ENCODE measurements at places on chromosomes 16 and 17.

- no peak for DNase-seq
Measured at GRCh38 chr17:57195785-57196460, 60.4 kb upstream of the MSI2 start.

DNA sequence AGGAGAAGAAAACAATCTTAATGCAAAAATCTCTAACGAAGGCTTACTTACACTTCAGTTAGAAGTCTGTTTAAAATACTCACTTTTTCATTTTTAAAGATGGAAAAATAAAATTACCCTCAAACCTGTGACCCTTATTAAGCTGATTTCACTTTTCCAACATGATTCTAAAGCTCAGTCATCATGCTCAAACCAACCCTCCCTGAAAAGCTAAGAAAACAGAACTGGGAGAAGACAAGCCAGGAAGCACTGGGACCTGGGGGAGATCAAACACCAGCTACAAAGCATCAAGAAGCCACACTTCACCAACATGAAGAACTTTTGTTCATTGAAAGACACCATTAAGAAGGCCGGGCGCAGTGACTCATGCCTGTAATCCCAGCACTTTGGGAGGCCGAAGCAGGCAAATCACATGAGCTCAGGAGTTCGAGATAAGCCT, 88.8 kb downstream of the LITAF start:
- DNase-seq = no peak

DNA sequence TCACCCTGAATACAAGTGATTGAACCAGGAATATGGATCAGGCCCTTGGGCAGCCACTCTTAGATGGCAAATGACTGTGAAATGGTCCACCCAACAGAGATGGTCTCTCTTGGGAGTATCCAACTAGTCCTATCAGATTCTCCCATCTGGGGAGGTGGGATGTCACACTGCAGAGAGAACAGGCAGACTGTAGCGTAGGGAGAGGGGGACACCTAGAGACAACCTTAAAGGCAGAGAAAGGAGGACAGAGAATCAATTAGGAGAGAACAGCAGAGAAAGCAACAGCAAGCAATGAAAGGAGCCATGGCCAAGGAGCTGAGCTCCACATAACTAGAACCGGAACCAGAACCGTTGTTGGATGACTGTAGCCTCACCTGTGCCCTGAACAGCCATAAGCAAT, 37.2 kb downstream of the IQCK start:
- DNase-seq = no peak

- DNase-seq = peak; percentile 34
Measured at GRCh38 chr17:47978324-47978723, 7.4 kb downstream of the CDK5RAP3 start.

DNA sequence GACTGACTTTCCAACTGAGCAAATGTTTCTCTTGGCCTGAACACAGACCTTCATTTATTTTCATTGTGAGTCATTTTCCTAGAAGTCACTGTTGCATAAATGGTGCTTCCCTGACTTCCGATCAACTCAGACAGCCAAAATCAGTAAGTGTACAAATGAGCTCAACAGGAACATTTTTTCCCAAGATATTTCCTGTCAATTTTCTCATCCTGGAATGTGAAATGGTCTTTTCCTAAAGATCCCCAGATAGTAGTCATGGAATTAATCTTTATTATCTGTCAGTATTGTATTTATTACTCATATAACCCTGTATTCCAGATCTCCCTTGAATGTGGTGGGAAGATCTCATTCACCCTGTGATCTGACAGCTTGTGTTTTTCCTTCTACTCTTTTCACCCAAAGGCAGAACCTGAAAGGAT, 360.3 kb upstream of the KIF2B start:
- DNase-seq = no peak

- no peak for DNase-seq
Measured at GRCh38 chr16:89268987-89269735, 51.7 kb downstream of the ZNF778 start.

- no peak for DNase-seq
Measured at GRCh38 chr16:87675111-87675719, 72.9 kb downstream of the JPH3 start.

- no peak for DNase-seq
Measured at GRCh38 chr16:2256531-2257140, 5.2 kb upstream of the ECI1 start.

- DNase-seq = no peak
Measured at GRCh38 chr17:38687286-38687685, 12.5 kb upstream of the EPOP start.

DNA sequence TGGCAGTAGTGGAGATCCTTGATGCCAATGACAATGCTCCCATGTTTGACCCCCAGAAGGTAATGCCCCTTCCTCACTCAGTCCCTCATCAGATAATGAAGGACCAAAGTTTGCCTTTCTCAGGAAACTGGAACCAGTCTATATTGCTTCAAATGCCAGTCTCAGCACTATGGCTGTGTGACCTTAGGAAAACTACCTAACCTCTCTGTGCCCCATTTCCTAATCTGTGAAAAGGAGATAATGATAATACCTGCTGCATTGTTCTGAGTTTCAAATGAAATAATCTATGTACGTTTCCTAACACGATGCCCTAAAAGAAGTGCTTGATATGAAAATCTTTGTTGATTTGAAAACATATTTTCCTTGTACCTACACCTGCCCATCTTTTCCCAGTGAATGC, 35.9 kb downstream of the CDH3 start:
- DNase-seq = no peak

- no peak for DNase-seq
Measured at GRCh38 chr17:63941751-63942150, 9.6 kb upstream of the CD79B start.

GRCh38 chr17:81050645-81051625, 16.0 kb downstream of the BAIAP2 start:
- no peak for DNase-seq

GRCh38 chr17:19538095-19539039, 4.7 kb downstream of the SLC47A1 start:
- no peak for DNase-seq

GRCh38 chr17:76246080-76247066, 6.1 kb upstream of the RNF157 start:
- DNase-seq = peak; percentile 63

- no peak for DNase-seq
Measured at GRCh38 chr16:9013508-9013864, 49.8 kb upstream of the USP7 start.

GRCh38 chr17:17661834-17662385, 19.3 kb upstream of the RAI1 start:
- DNase-seq = no peak

DNA sequence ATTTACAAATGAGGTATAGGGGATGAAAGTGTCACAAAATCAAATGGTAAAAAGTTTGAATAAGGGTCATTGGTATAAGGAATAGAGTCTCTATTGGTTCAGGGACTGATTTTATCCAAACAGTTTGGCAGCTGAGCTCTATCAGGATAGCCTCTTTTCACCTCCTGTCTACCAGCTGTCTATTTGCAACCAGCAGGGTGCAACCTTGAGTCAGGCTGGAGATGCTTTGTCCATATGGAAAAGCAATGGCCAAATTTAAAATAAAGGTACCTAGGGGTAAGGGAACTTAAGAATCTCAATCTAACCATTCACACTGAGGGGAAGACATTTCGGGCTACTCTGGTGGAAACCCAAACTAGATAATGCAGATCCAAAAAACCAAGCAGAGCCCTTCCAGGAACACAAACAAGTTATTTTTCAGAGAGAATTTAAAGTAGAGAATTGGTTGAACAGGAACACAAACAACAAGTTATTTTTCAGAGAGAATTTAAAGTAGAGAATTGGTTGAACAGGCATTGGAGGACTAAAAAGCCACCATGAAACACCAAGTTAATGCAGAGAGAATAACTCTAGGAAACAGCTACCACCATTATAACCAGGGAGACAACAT, 12.6 kb upstream of the CA10 start:
- DNase-seq = no peak

DNA sequence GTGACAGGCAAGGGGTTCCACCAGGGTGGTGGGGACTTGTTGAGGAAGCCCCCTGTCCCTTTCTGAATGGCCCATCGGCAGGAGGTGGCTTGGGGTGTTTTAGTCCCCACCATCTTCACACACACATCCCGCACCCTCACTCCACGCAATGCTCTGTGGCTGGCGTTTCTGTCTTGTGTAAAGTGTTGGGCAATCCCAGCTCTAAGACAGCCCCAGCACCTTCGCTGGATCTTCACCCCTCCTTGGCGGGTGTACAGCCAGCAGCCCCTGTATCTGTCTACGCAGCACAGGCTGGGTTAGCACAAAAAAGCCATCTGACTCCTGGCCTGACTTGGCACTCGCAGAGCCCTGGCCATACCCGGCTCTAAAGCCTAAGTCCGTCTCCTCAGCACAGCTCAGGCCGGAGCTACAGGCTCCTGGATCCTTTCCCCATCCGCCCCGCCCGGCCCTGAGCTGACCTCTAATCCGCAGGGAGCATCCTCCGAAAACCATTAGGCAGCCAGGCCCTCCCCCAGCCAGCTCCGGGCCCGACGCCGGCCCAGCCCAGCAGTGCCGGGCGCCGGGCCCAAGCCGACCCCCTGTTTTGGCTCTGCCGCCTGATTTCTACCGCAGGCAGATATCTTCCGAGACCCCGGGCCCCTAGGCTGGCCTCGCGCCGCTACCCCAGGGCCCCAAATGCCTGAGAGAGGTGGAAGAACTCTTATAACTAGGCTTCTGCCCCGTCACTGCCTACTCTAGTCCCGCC, 42.4 kb upstream of the TAC4 start:
- DNase-seq = no peak

- DNase-seq = no peak
Measured at GRCh38 chr17:27802962-27803680, 2.8 kb upstream of the NOS2 start.

DNA sequence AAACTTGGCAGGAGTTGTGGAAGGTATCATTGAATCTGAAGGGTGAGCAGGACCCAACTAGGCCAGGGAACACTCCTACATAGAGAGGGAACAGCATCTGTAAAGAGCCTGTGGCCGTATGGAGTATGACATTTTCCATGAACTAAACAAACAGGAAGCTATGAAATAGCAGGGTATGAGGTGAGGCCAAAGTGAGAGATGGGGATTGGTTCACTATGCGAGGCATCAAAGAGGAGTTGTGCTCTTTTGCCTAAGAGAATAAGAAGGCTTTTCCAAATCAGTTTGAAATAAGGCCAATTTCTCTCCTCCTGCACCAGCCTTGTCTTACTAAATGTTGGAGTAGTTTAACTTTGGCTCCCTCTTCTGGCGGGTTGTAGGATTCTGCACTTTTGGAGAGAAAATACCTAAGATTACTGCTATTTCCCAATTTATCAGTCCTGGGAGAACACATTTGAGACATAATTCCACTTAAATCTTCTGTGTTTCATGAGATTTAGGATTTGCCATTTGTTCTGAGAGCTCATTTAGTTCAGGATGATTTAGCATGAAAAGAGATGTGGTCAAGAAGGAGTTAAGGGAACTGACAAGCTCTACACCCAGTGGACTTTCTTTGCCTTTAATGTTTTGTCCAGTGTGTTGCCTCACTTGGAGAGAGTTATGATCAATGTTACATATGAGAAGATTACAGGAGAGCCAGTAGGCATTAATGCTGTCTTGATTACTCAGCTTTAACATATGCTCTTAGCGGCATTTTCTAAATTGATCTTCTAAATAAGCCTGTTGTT, 55.4 kb downstream of the TNRC6C start:
- DNase-seq = peak; percentile 23

GRCh38 chr16:78242239-78242630, 142.8 kb downstream of the WWOX start:
- DNase-seq = no peak

DNA sequence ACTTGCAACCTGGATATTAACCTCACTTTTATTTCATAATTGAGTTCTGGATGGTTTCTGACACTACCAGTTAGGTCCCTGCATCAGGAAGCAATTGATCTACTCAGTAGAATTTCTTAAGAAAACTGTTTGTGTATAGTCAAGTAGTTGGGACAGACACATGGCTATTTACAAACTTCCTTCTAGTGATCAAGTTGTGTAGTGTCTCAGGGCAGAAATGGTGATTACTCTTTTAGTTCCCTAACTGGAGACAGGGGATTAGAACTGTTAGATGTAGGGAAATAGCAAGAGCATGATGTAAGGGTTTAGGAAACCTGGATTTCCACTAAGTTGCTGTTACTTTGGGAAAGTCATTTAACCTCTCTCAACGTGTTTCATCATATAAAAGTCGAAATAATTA, 30.4 kb downstream of the TMEM100 start:
- no peak for DNase-seq

GRCh38 chr17:45824901-45825492, 19.7 kb upstream of the SPPL2C start:
- DNase-seq = no peak

GRCh38 chr16:23877107-23878070, 41.6 kb downstream of the PRKCB start:
- DNase-seq = no peak

DNA sequence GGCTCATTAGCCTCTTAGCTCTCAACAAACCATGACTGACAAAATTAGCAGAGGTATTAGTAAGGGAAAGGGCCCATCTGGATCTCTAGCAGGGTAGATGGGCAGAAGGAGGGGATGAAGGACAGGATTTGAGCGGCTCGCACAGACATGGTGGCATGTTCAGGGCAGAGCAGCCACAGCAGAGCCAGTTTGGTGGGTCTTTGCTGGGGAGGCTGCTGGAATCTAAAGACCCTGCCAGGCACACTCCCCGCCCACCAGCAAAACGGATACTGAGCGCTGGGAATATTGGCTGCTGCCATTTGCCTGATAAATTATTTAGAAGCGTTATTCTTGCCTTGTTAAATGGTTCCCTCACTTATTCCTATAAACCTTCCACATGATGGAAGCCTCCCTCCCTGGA, 20.7 kb upstream of the NAT9 start:
- DNase-seq = no peak
